ENCODE measurements at places on chromosomes 6 and 20.

GRCh38 chr6:70843328-70843918 is 113.4 kb downstream of the B3GAT2 start:
- DNase-seq, result no peak

DNA sequence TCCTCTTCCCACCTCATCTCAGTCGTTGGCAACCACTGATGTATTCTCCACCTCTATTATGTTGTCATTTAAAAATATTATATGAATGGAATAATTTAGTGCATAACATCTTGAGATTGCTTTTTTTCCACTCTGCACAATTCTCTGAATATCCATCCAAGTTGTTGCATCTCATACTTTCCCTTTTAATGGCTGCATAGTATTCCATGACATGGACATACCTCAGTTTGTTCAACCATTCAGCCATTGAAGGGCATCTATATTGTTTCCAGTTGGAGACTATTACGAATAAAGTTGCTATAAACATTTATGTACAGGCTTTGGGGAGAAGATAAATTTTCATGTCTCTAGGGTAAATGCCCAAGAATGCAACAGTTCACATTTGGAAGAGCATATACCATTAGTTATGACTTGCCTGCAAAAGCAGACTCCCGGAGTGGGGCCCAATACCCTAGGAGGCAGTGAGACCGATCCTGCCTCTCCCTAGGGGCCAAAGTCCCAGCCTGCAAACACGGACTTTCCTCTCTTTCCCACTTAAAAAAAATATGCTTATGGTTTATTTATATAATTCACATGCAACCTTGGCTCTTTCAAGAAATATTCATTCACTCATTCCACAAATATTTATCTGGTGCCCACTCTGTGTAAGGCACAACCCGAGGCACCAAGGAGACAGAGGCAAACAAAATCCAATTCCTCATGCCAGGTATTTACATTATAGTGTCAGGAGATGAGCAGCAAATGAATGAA is 227.0 kb upstream of the PMEPA1 start:
- no peak for DNase-seq

GRCh38 chr6:106739387-106739786 is 110.0 kb downstream of the QRSL1 start:
- no peak for DNase-seq

DNA sequence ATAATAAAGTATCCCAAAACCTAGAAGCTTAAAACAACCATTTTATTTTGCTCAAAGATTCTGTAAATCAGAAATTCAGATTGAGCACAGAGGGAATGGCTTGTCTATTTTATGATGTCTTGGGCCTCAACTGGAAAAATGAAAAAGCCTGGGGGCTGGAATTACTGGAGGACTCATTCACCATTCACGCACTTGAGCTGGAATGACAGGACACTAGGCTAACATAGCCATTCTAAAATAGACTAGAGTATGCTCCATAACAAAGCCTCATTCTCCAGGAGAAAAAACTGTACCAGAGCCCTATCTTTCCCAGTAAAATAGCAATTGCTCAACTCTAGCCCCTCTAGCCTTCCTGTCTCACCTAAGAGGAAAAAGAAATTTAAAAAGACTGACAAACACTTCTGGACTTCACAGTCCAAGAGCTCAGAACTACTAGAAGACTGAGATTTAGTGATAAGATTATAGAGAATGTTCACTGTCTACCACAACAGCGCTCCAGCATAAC is 145.4 kb upstream of the BTBD3 start:
- no peak for DNase-seq

GRCh38 chr6:150200428-150201100 is 57.7 kb downstream of the PPP1R14C start:
- no peak for DNase-seq

DNA sequence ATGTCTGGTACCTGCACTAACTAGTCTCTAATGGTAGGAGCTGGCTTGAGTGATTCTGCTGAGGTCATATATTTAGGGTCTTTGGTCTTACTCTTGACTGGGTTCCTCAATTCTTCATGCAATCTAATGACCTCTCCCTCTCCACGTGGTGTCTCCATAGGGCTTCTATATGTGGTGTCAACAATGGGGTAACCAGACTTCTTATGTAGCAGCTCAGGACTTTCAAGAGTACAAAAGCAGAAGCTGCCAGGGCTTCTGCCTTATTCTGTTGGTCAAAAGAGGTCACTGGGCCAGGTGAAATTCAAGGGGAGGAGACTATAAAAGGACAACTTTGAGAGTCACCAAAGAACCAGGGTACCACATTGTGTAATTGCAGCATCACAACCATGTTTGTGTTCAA is 54.3 kb downstream of the NUS1 start:
- no peak for DNase-seq

- no peak for DNase-seq
These were observed 97.8 kb downstream of the PLEKHG1 start for GRCh38 chr6:150697515-150697914.

DNA sequence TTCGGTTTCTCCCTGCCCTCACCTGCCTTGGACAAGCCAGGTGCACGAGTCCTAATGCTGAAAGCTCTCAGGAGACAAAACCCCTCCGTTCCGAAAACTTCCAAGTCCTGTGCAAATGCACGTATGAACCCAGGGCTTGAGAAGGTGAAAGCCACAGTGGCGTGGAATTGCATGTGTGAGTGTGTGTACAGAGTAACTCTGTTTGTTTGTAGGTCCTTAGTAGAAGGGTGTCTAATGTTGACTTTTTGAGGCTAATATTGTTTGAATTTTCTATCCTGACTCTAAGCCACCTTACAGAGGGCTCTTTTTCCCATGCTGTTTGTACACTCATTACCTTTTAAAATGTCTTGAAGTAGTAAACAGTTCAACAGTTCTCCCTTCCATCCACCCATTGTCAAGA is 129.1 kb downstream of the FOXA2 start:
- no peak for DNase-seq

DNA sequence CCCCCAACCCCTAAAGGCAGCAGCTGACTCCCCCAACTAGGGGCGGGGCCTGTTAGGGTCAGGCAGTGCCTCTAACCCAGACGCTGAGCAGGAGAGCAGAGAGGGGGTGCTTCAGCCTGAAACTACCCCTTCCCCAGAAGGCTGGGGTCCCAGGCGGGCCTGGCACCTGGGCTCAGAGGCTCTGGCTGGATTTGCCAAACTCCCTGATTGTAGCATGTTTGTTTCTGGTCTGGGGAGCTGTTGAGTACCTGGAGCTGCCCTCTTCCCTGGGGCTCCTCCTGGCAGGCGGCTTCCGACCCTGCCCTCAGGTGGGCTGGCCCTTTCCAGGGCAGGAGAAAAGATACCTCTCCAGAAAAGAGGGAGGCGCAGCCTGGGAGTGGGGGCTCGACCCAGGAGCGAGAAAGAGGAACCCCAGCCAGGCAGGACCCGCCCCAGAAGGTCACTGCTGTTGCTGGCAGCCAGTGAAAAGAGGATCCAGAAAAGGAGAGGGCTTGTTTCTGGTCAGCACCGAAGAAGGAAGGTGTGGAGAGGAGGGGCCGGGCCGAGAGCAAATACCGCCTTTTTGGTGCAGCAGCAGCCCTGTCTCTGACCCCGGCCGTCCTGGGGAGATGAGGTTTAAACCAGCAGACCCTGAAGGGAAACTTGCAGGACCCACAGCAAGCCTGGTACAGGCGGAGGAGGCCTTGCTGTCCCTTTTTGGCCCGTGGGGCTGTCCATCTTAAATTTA is 810 bp upstream of the ABHD16B start:
- no peak for DNase-seq

GRCh38 chr6:153436351-153436750 is 305.3 kb upstream of the RGS17 start:
- DNase-seq, result no peak

GRCh38 chr6:1608222-1609040 is 1.3 kb upstream of the FOXC1 start:
- DNase-seq, result no peak

GRCh38 chr20:60246751-60247150 is 288.5 kb downstream of the CDH26 start:
- no peak for DNase-seq

DNA sequence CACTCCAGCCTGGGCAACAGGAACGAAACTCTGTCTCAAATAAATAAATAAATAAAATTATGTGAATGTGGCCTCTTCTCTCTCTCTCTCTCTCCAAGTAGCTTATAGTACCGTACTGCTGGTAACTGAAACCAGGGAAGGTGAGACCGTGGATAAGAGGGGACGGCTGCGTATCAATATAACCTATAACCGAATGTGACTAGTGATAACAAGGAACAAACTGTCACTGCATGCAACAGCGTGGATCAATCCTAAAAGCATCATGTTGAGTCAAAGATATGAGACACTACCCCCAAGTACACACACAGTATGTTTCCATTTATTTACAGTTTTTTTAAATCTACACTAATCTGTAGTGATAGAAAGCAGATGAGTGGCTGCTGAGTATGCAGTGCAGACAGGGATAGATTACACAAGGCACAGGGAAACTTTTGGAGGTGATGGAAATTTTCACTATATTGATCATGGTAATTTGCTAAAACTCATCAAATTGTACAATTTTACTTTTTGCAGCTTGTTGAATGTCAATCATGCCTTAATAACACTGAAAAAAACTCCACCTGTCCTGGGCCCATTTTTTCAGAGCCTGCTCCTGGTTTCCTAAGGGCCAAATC is 121.4 kb upstream of the ARMC2 start:
- no peak for DNase-seq

DNA sequence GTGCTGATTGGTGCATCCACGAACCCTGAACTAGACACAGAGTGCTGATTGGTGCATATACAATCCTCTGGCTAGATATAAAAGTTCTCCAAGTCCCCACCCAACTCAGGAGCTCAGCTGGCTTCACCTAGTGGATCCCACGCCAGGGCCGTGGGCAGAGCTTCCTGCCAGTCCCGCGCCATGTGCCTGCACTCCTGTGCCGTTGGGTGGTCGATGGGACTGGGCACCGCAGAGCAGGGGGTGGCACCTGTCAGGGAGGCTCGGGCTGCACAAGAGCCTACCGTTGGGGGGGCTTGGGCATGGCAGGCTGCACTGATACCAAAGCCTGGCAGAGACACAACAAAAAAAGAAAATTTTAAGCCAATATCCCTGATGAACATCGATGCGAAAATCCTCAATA is 185.4 kb upstream of the ASCC3 start:
- DNase-seq, result no peak

GRCh38 chr6:8845690-8846089 is 410.3 kb upstream of the SLC35B3 start:
- no peak for DNase-seq

GRCh38 chr6:2037237-2037926 is 208.0 kb downstream of the GMDS start:
- no peak for DNase-seq
